ENCODE measurements at places on chromosomes 3 and 15.

GRCh38 chr3:182470187-182470586 lies 323.1 kb upstream of the ATP11B start:
- no peak for DNase-seq

GRCh38 chr3:47404955-47405790 lies 24.4 kb downstream of the PTPN23 start:
- DNase-seq: peak; percentile 60

DNA sequence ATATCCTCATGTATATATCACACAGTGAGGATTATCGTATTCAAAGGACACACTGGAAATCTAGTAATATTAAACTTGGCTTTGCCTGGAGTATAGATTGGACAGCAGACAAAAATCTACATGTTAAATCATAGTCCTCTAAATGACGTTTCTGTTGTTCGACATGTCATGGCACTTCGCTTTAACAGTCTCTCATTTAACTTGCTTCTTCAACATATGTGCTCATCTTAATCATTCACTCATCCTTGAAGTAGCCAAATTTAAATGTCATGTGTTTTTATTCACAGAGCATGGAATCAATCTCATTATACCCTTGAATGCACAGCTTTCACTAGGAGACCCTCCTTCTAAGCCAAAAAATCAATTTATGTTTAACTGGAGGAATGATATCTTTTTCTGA lies 417.0 kb upstream of the CNTN6 start:
- DNase-seq: no peak

GRCh38 chr15:22811640-22812039 lies 25.2 kb downstream of the NIPA1 start:
- DNase-seq: no peak

DNA sequence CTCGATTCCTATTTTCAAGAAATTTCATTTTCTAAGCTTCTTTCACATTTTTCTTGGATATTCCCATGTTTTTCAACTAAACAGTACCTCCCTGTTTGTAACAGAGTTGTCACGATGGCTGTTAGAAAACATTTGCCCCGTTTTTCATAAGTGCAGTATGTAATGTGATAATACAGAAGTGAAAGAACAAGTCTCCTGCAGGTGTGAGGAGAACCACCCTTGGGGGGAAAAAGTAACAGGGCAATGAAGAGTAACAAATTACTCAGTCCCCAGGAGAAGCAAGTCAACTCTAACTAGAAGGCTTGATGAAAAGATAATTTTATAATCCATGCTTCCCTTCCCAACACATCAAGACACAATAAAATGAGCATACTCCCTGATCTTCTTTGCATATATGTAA lies 493.3 kb downstream of the FOXP1 start:
- DNase-seq: no peak

DNA sequence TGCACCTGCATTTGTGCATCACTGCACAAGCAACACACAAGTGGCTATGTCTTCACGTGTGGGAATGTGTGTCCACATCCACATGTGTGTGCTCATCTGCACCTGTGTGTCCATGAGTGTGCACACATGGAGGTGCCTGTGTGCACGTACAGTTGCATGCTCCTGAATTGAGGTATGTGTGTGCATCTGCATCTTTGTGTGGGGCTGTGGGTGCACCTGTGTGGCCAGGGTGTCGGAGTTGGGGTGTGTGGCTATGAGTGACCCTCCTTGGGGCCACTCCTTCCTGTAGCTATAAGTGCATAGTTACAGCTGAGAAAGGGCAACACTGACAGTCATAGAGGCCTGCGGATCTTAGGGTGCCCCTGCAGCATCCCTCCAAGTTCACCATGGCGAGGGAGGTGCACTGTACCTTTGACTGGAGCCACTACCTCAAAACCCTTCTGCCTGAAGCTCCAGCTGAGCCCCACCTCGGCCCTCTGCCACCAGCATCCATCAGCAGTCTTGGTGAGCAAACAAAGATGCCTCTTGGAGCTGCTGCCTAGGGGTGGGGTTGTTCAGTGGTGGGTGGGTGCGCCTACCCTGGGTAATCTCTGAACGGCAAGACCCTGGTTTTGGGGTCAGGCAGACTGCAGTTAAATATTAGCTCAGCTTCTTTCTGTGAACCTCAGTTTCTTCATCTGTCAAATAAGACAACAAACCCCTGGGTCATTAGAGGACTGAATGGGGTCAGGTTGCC lies 5.2 kb upstream of the HHATL start:
- no peak for DNase-seq

- DNase-seq: no peak
Observed at GRCh38 chr3:159892171-159892795, 96.4 kb upstream of the IL12A start.

- no peak for DNase-seq
Observed at GRCh38 chr15:83312071-83312470, 27.6 kb upstream of the BNC1 start.

DNA sequence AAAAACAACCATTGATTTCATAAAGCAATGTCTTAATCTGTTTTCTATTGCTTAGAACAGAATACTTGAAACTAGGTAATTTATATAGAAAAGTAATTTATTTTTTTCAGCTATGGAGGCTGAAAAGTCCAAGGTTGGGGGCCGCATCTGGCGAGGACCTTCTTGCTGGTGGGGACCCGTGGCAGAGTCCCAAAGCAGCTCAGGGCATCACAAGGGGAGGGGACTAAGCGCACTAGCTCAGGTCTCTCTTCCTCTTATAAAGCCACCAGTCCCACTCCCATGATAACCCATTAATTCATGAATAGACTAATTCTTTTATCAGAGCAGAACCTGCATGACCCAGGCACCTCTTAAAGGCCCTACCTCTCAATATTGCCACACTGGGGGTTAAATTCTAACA lies 87.2 kb upstream of the KLF13 start:
- no peak for DNase-seq

DNA sequence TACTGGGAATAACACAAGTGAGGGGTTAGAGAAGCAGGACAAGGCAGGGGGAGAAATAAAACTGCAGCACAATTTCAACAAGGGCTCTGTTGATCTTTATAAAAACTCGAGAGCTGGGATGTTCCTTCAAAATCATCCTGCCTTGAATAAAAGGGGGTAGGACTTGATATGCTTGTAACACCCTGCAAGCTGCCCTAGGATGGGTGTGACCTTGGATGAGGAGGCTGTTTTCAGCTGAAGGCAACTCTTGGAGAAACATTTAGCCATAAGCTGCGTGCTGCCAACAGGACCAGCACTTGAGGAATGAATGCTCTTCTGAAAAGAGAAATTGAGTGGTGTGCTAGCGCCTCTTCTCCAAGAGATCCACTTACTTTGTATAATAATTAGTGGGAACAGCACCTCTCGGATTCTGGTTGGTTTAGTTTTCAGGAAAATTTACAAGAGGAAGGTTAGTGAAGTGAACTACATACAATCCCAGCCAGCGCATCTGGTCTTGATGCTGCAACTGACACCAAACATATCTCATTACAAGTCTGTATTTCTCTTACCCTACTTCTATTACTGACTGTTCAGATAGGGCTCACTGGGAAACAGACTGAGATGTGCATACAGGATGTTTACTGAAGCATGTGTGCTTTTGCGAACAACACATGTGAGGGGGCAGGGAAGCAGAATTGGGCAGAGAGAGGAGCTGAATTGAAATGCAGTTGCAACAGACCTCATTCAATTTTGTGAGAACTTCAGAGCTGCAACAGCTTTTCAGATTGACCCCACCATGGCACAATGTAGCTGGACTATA lies 643.0 kb upstream of the GOLIM4 start:
- DNase-seq: no peak

- DNase-seq: no peak
Observed at GRCh38 chr3:4748701-4749378, 230.4 kb upstream of the BHLHE40 start.

DNA sequence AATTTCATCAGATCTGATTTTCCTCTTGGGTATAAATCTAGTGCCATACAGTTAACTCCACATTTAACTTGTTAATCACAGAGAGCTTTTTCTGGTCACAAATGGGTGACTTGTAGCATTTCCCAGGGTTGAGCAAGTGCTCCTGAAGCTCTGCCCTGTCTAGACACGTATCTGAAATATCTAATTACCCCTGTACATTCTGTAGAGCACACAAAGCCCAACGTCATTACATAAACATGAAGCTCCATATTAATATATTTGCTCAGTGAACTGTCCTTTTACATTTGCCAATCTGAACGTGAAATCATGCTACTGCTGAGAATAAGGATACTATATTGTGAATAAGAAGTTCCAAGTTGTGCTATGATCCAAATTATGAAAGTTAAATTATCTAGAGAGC lies 49.0 kb downstream of the THBS1 start:
- DNase-seq: no peak

GRCh38 chr3:193742628-193743027 lies 149.6 kb downstream of the OPA1 start:
- DNase-seq: no peak

GRCh38 chr3:52381623-52382022 lies 63.3 kb downstream of the SEMA3G start:
- no peak for DNase-seq

GRCh38 chr3:128994581-128995546 lies 988 bp upstream of the CFAP92 start:
- no peak for DNase-seq

GRCh38 chr3:59006634-59007517 lies 42.9 kb downstream of the CFAP20DC start:
- peak; percentile 71 for DNase-seq

- DNase-seq: no peak
Observed at GRCh38 chr3:177169936-177170722, 27.2 kb downstream of the TBL1XR1 start.

DNA sequence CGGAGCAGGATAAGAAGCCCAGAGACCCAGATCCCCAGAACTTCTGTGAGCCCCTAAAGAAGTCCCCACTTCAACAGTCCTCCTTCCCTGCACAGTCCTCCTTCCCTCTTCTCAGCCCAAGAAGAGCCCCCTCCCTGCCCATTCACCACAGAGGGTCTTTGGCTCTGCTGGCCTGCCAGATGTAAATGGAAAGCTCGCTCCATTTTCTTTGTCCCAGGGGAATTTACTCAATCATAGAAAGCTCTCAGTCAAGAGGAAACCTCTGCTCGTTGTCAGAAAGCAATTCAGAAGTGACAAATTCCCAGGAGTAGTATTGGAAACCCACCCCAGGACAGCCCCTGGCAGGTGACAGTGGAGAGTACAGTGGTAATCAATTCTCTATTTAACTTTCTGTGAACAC lies 105.5 kb upstream of the SMAD3 start:
- no peak for DNase-seq

- peak; percentile 94 for DNase-seq
Observed at GRCh38 chr3:46089237-46090011, 62.1 kb upstream of the XCR1 start.

DNA sequence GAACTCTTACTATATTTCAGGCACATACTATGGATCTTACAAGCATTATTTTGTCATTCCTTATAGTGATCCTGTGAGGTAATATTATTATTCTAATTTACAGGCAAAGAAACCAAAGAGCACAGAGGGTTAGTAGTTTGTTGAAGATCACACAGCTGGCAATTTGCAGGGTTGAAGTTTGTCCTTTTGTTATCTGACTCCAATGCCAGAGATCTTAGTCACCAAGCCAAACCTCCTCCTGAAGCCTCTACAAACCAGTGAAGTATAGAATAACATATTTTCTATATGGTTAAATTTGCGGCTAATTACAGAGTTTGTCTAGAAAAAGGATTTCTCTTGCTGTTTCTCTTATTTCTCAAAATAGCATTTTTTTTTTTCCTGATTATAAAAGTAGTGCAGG lies 11.2 kb downstream of the ISLR2 start:
- DNase-seq: no peak

- no peak for DNase-seq
Observed at GRCh38 chr3:173007079-173007723, 133.8 kb downstream of the SPATA16 start.

- DNase-seq: no peak
Observed at GRCh38 chr3:56930706-56931105, 129.0 kb upstream of the ARHGEF3 start.

GRCh38 chr15:34154725-34155204 lies 52.9 kb downstream of the PGBD4 start:
- peak; percentile 44 for DNase-seq

DNA sequence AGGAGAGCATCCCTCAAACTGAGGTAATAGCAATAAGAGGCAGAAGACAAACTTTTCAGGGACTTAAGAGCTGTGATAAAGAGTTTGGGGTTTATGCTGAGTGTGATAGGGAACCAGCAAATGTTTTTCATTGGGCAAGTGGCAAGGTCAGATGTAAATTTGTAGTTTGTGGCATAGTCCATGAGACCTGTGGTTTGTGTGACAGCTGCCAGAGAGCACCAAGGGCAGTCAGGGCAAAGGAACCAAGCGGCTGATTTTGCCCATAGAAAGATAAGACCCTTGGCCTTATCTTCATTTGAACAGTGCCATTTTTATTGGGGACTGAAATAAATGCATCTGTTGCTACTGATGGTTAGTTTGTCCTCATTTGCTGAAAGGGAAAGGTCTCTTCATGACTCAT lies 220.3 kb downstream of the LRRN1 start:
- DNase-seq: no peak

- no peak for DNase-seq
Observed at GRCh38 chr15:55319537-55320237, 665 bp downstream of the PIGB start.

DNA sequence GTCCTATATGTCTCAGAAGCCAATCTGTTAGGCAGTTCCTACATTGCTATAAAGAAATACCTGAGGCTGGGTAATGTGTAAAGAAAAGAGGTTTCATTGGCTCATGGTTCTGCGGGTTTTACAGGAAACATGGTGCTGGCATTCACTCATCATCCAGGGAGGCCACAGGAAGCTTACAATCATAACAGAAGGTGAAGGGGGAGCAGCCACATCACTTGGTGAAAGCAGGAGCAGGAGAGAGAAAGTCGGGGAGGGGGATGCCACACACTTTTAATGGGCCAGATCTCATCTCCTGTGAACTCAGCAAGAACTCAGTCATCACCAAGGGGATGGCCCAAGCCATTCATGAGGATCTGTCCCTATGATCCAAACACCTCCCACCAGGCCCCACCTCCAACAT lies 9.1 kb downstream of the SLC49A4 start:
- DNase-seq: no peak

DNA sequence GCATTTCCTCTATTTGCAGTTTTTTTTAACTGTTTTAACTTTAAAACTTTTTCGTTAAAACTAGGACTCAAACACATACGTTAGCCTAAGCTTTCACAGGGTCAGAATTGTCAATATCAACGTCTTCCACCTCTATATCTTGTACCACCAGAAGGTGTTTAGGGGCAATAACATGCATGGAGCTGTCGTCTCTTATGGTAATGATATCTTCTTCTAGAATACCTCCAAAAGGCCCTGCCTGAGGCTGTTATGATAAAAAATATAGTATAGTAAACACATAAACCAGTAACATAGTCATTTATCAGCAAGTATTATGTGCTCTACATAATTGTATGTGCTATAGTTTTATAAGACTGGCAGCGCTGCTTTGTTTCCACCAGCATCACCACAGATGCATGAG lies 76.3 kb upstream of the MLF1 start:
- DNase-seq: no peak
